ENCODE measurements at places on chromosomes 7 and 10.

DNA sequence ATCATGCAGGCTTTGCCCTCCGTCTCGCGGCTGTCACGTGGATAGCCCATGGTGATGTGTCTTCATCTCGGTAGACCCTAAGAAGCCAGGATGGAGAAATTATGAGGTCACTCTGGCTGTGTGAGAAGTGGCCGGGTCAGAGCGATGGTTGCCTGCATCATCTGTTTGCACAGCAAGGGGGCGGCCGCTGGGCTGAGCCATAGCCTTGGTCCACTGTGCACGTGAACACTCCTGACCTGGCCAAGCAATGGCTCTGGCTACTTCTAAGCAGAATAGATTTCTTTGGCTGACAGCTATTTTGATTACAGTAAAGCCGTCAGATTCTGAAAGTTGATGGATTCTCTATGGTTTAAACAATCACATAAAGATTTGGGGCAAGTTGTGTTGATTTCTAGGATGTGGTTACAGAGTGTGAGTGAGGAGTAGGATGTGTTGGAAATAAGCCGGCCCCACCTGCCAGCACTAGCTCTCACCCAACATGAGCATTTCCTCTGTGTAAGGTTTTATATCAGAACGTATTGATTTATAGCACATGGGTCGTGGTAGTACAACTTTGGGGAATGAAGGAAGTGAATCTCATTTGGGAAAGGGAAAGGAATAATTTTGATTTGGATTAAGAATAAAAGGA lies 214.4 kb upstream of the GPR26 start:
- ATAC-seq: peak; percentile 96

- no peak for ATAC-seq
Measured at GRCh38 chr10:5854131-5854475, 35.6 kb downstream of the ANKRD16 start.

DNA sequence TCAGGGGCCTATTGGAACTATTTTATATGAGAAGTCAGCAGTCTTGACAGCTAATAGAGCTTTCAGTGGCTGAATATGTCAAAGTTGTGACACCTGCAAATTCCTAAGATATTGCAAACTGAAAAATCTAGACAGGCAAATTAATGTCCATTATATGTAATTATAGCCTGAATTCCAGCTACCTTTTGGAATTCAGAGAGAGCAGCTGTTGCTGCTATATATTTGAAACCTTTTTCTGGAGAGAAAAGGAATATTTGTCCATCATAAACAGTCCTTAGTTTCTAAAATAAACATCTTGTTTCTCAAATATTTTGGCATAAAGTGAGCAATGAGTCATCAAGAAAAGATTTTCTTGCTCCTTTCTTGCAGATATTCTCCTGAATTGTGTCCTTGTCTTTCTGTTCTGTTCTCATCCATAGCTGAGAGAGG lies 408.9 kb upstream of the SEMA3D start:
- ATAC-seq: no peak

GRCh38 chr10:127925471-127926207 lies 18.7 kb downstream of the PTPRE start:
- ATAC-seq: no peak

DNA sequence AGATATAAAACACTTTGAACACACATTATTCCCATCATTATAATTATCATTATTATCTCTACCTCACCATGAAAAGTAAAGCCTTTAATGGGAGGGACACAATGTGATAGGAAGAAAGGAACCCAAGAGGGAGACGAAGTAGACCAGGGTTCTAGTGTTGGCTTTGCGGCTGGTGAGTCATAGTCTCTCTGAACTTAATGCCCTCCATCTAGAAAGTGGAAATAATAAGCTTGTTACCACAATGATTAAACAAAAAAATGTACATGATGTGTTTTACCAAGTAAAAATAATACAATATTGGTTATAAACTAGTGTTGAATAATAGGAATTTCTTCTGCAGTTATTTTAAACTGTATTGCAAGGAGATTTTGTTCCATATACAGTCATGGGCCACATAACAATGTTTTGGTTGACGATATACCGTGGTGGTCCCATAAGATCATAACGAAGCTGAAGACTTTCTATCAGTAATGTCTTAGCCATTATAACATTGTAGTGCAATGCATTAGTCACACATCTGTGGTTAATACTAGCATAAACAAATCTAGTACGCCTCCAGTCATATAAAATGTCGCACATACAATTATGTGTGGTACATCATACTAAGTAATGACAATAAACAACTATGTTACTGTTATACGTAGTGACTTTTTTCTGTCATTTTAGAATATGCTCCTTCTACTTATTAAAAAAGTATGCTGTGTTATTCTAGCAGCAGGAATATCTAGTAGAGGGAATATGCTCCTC lies 450.6 kb upstream of the SORCS1 start:
- no peak for ATAC-seq

DNA sequence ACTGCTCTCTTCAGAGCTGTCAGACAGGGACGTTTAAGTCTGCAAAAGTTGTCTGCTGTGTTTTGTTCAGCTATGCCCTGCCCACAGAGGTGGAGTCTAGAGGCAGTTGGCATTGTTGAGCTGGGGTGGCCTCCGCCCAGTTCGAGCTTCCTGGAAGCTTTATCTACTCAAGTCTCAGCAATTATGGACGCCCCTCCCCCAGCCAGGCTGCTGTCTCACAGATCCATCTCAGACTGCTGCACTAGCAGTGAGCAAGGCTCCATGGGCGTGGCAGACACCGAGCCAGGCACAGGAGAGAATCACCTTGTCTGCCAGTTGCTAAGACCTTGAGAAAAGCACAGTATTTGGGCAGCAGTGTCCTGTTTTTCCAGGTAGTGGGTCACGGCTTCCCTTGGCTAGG lies 98.1 kb downstream of the SDHAF3 start:
- peak; percentile 84 for ATAC-seq

DNA sequence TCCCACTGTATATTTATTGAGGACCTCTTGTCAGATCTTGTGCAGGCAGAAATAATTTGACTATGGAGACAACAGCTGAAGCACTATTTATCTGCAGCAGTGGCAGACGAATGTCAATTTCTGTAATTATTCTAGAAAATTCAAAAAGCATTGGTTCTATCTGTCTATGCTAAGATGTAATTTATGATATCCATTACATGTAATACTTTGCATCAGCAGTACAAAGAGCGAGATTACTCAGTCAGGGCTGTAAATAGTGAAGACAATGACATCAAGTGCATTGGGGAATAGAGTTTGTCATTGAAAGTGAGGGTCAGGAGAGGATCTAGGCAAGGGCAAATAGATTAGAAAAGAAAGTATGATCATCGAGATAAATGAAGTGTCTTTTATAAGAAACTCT lies 508.2 kb downstream of the ZWINT start:
- ATAC-seq: peak; percentile 99

All from motor neuron (in vitro differentiated cells).